ENCODE measurements at places on chromosomes 5 and 9. TPM values are rescaled to one million over a fixed set of nuclear protein-coding genes. Genes with fewer than 3 reads are reported as not detected.

ABO gene
- total RNA-seq, result 3.1 TPM

FGD3 gene
- 14.7 TPM for total RNA-seq

TNFSF15 gene
- 5.2 TPM for total RNA-seq

C9orf50 gene
- total RNA-seq, result not detected

DNA sequence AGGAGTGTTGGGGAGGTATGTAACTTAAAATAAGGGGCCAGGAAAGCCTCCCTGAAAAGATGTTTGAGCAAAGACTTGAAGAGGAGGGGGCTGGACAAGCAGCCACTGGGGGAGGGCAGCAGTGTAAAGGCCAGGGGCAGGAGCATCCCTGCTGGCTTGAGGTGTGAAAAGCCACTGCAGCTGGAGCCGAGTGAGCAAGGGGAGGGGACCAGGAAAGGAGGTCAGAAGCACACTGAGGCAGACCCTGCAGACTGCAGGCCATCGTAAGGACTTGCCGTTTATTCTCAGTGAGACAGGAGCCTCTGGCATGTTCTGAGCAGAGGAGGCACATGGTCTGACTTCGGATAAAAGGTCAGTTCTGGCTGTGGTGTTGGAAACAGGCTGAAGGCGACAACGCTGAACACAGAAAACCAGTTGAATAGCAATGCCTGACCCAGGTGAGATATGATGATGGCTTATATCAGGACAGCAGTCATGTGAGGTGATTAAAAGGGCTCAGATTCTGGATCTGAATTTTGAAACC, 10.2 kb upstream of the ERGIC1 start:
- no peak for DNase-seq

GRCh38 chr5:169763376-169764017, 126.4 kb downstream of the DOCK2 start:
- no peak for DNase-seq

- DNase-seq, result no peak
Measured at GRCh38 chr9:16559418-16560188, 310.9 kb downstream of the BNC2 start.

DNA sequence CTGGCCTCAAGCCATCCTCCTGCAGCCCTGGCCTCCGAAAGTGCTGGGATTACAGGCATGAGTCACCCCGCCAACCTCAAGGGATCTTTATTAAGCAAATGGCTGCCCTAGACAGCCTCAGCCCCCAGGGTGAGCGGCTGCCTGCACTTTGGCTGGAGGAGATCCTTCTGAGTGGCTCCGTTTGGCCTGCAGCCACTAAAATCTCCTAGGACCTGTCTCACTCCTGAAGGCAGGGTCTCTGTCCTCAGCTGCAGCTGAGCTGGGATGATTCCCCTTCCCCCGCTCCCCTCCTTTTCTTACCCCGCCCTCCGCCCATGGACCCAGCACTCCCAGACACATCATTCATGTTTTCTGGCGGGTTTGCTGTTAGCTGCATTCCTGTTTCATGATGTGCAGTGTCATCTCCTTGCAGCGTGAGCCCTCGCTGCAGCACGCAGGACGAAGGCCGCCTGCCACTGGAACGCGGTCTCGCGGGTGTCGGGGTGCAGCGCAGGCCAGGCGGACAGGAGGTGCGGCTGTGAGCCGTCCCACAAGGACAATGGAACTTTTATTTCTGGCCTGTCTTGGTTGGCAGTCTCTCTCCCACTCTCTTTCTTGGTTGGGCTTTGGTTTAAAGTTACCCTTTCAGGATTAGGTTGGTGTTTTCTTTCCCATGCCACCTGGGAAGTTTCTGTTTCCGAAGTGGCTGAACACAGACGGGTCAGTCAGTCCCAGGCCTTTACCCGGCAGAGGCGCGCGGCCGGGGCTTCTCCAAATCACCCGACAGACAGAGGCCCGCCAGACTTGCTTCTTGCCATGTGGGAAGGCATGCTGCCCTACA, 137.1 kb downstream of the FOXD1 start:
- DNase-seq, result no peak

DNA sequence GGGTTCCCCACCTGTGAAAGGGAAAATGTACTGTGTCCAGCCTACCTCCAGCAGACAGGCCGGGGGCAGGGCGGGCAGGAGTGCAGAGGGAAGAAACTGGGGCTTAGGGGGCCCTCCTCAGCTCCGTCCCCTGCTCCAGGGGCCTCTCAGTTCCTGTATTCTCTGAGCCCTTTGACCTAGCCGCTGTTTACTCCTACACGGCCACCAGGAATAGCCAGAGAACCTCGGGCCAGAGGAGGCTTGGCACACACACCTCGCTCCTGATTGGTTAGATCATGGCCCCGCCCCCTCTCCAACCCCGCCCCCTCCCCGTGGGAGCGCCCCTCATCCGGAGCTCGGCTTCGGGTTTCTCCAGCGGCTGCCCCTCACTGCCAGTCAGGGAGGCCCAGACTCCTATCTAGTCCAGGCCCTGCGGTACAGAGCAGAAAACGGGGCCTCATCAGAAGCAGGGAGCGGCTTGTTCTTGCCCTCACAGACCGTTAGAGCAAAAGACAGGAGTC, 2.2 kb downstream of the ST6GALNAC6 start:
- DNase-seq, result peak; percentile 48

- no peak for DNase-seq
Measured at GRCh38 chr5:73306078-73306719, 133.2 kb downstream of the TMEM174 start.

- no peak for DNase-seq
Measured at GRCh38 chr5:151499501-151500035, 52.2 kb downstream of the SLC36A1 start.

GRCh38 chr5:67679184-67679841, 482.7 kb upstream of the CD180 start:
- DNase-seq, result no peak

DNA sequence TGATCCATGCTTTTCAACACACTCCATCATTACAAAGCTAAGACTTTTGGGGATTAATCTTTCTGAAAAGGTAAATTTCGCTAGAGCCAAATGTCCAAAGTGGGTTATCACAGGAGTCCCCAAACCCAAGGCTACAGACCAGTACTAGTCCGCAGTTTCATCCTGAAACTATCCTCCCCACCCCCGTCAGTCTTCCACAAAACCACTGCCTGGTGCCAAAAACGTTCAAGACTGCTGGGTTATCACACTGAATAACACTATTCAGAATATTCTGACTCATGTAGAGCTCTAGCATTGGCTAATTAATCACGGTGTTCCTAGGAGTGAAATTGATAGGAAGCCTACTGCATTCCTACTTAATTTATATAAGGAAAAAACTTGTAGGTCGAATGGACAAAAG, 24.7 kb downstream of the ERP44 start:
- DNase-seq, result no peak

DNA sequence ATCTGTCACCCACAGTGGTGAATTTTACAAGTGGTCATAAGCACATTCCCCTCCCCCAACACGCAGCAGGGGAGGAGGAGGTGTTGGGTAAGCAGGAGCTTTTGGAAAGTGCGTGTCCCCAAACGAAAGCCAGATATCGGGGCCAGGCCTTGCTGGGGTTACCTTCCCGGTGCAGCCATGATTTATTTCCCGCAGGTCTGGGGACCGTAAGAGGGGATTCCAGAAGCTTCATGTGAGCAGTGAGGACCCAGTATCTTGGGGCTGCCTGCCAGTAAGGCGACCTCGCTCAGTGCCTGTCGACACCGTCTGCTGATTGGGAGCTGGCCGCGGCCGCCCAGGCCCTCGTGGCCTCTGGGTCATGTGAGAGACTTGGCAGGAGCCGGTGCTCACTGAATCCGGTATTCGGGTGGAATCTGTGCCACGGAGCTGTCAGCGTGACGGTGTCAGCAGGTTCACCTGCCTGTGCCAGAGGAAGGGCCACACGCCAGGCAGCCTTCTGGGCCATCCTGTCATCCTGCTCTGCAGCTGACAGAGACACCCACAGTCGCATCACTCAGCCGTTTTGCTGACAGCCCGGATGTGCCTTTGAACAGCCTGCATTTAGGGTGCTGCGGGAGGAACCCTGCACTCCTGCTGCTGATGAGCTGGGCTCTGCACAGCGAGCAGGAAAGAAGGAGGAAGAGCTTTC, 37.3 kb downstream of the SEC61B start:
- DNase-seq, result no peak

DNA sequence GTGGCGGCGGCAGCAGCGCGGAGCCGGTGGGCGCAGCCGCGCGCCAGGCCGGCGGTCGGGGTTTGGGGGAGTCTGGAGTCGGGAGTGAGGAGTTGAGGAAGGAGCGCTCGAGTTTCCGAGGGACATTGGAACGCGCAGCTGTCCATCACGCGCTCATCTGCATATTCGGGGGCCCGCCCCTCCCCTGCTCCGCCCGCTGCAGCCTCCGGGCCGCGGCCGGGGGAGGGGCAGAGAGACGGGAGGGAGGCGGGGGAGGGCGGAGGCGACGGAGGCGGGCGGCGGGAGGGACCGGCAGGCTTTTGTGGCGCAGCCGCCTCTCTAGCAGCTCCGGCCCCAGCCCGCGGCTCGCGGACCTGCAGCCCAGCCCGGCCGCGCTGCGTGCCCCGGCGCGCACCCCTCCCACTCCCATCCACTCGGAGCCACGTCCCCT, at the start of gene IRX2:
TSS of gene IRX2 (minus strand) at position 86 of the 430 bp plus-strand sequence. CDS start 264 bp downstream, outside the sequence.
- DNase-seq, result peak; percentile 81
